ENCODE measurements at places on chromosomes 11 and 22.

DNA sequence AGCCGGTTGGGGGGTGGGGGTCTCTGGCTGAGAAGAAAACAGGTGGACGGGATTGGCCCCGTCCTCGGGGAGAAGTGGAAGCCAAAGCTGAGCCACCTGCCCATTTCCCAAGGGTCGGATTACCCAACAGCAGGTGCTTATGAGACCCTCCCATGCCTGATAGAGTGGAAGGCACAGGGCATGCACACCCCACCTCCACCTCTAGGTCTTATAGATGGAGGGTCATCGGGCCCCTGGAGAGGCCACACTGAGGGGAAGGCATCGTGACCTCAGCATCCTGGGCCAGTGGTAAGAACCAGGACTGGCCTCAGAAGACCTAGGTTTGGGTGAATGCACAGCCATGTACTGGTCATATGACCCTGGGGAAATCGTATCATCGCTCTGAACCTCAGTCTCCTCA, 85.9 kb downstream of the BUD13 start:
- no peak for DNase-seq

DNA sequence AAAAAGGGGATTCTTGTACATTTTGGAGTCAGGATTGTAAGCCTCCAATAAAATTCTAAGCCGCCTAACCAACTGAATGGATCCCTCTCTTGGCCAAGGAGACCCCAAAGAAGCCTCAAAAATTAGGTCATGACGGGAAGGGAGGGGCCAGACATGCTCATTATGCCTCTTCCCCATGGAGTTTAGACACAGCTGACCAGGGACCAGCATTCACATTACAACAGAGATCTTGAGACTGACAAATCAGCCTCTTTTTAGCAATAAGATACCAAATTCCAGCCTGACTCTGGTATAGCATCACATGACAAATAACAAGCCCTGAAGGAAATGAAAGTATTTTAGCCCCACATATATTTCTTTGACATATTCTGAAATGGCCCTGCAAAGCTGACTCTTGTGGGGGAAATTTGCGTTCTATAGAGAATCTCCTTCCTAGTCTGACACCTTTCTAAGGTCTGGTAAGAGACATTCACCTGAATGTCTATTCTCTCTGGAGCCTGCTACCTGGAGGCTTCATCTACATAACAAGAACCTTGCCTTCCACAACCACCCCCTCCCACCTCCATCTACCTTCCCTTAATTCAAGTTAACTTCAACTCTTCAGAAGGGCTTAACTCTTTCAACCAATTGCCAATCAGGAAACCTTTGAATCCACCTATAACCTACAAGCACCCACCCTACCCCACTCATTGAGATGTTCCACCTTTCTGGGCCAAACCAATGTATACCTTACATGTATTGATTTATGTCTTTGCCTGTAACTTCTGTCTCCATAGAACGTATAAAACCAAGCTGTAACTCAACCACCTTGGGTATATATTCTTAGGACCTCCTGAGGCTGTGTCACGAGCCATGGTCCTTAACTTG, 10.3 kb downstream of the GAL start:
- DNase-seq, result no peak

- DNase-seq, result no peak
Measured at GRCh38 chr11:45997599-45997998, 75.1 kb downstream of the LARGE2 start.

DNA sequence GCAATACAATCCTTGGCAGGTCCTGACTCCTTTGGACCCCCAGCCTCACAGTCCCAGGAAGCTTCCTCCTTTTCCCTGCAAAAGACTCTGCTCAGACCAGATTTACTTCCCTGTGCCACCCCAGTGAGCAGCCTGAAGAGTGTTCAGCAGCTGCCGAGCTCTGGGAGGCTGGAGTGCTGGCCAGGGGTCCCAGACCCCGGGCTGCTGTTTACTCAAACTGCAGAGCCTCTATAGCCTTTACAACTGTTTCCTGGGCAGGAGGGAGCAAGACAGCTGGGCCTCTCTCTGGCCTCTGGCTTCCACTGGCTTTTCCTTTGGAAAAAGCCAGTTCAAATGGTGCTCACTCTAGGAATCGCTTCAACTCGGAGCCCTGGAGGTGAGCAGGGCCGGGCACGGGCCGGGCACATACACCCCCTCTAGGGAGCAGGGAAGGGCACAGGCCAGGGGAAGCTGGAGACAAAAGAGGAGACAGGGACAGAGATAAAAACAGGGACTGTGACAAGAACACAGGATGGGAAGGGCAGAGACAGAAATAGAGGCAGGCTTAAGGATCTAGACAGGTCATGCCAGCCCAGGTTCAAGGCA, 932 bp downstream of the IRAG1 start:
- DNase-seq, result no peak

GRCh38 chr11:34341931-34342533, 15.8 kb downstream of the ABTB2 start:
- no peak for DNase-seq

DNA sequence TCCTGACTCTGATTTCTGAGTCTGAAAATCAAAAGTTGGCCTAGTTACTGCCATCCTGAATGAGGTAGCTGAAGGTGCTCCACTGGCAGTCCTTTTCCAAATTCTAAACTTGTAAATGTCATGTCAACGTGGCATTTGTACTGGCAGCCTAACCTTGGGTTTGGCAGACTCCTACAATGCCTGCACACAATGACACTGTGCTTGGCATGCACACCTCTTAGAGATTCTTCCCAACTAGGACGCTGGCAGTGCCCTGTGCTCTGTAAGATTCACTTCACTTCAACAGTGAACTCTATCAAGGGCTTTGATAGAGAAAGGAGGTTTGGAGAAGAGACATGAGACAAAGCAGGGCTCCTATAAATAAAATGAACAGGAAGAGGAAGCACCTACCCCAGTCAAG, 21.9 kb upstream of the PPP2R1B start:
- DNase-seq, result no peak

- DNase-seq, result no peak
Measured at GRCh38 chr11:17496406-17496805, 19.8 kb upstream of the ABCC8 start.

DNA sequence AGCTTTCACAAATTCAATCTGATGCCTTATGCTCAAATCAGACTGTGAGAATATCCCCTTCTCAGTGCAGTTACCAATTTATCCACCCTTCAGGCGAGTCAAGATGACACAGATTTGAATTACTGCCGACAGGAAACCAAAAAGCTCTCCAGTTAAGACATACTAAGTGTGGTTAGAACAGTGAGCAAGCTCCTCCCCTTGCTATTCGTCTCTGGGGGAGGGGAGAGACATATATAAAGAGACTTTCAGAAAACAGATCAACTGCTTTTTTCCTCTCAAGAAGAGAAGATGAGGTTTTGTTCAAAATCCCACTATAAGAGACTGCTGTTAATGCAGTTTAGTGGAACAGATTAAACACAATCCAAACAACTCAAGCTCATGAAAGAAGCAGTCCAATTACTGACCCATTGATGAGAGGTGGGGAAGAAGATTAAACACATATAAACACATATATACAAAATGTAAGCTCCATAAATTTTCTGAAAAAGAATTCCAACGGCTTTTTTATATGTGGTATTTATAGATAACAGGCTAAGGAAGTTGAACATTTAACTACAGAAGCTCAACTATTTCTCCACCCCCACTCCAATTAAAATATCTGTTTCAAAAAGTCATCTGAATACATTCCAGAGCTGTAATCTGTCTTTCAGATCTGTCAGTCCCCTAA, 102.7 kb downstream of the MRTFA start:
- DNase-seq, result no peak

DNA sequence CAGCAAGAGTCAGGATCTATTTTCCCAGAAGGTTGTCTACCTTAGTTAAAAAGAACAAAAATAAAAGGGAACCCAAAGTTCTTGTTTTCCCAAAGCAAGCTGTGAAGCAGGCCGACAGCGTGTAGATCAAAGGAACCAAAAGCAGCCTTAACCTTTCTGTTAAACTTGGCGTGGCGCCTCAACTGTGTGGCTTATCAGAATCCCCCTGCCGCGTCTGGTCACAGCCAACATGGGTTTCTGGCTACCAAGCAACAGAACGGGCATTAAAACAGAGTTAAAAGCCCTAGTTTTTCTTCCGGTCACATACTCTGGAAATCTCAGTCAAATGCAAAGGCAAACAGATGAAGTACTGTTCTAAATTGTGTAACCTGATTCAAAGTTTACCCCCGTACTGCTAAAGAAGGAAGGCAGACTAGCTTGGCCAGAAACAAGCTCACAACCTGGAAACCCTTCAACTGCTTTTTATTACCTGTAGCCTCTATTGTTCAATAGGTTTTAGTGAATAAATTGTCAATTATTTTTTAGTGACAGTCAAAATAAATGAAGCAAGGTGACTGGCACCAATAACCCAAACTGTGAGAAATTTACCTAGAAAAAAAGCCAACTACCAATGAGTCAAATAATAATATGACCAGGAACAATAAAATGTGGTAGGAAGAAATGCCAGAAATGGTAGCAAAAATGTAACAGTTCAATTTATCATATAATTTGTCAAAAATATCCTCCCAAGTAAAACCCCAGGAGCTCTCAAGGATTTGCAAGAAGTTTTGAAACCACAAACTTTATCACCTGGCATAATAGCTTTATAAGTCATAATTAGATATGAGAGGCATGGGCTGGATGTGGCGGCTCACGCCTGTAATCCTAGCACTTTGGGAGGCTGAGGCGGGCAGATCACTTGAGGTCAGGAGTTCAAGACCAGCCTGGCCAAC, 21.4 kb downstream of the CHKA start:
- no peak for DNase-seq

- no peak for DNase-seq
Measured at GRCh38 chr22:37906364-37907008, 389 bp downstream of the MICALL1 start.

- DNase-seq, result no peak
Measured at GRCh38 chr11:353179-353873, 16.0 kb upstream of the B4GALNT4 start.

DNA sequence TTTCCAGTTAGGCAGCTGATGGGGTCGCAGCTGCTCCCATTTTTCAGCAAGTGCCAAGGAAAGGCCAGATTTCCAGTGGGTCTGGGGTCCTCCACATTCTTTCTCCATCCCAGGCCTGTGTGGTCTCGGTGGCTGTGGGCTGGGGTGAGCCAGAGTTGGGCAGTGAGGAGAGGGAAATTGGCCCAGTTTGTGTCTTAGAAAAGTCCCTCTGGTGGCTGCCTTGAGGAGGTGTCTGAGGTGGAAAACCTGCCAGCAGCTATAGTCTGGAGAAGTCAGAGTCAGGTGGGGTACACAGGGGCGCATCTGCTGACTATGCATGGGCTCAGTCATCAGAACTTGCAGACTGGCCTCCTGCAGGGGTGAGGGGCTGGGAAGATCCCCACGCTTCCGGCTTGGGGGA, 30.5 kb downstream of the MRGPRD start:
- DNase-seq, result no peak

- DNase-seq, result no peak
Measured at GRCh38 chr11:83649528-83649855, 363.3 kb upstream of the CCDC90B start.

GRCh38 chr11:33222052-33222750, 35.0 kb upstream of the HIPK3 start:
- no peak for DNase-seq

DNA sequence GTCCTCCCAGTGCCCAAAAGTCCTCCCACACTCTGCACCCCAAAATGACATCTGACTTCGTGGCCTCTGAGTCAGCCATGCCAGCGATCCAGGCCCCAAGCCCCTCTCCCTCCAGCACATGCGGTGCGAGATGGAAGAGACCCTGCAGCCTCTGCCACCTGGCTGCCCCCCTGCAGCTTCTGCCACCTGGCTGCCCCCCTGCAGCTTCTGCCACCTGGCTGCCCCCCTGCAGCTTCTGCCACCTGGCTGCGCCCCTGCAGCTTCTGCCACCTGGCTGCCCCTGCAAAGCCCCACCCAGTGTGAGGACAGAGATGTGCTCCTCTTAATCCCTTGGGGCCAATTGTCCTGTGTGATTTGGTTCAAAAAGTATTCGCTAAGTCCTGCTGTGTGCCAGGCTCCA, 68.0 kb downstream of the WNT7B start:
- DNase-seq, result no peak

GRCh38 chr11:45929486-45930030, 7.1 kb downstream of the LARGE2 start:
- DNase-seq, result no peak

DNA sequence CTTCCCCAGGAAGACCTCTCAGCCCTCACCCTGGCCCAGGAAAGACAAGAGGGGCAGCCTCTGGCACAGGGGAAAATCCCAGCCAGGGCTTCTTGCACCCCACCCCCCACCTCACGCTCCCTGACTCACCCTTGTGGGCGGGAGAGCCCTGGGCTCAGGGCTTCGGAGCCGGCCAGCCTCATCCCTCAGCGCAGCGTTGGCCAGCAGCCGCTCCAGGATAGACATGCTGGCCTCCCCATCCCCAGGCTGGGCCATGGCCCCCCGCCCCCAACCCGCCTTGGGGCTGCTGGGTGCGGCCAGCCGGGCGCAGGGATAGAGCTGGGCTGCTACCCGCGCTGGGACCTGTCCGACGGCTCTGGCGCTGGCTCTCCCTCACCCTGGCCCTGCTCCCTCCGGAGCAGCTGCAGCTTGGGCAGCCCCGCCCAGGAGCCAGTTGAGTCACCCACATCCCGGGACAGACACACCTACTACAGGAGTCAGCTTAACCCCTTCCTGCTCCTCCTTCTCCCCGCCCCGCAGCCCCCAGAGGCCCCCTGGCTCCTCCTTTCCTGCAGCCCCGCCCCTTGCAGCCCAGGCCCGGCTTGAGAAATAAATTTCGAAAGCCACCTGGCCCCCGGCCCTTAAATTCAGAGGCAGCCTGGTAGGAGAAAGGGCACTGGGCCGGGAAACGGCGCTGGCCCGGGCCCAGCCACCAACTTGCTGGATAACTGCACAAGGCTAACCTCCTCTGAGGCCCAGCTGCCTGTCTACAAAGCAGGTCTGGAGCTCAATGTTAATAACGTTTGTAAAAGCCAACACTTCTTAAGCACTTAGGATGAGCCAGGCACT, 13.4 kb downstream of the TNKS1BP1 start:
- peak; percentile 82 for DNase-seq
